Vagina (tissue), 2 donors: ENCODE measurements at places on chromosomes 2 and 18. TPM values are rescaled to one million over a fixed set of nuclear protein-coding genes. Genes with fewer than 3 reads are reported as not detected.

GRCh38 chr2:39640107-39640506 is 25.6 kb upstream of the TMEM178A start:
- DNase-seq: no peak

DNA sequence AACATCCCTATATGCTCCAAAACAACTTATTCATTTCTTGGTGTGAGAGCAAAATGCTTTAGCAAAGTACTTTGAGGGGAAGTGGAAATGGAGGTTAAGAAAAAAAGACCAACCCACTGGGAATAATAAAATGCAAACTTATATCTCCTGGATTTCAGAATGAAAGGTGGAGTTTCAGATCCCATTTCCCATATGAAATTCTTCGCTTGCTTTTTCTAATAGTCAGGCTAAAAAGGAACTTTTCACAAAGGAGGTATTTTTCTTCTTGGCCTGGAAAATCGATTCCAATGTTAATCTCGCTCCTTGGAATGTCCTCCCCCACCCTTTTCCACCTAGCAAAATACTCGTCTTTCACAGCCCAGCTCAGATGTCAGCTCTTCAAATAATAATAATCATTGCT is 360.9 kb downstream of the LPIN1 start:
- DNase-seq: no peak

GRCh38 chr2:169006665-169007064 is 24.5 kb downstream of the ABCB11 start:
- DNase-seq: no peak

Gene CCDC150
- 3.9 TPM for total RNA-seq

DNA sequence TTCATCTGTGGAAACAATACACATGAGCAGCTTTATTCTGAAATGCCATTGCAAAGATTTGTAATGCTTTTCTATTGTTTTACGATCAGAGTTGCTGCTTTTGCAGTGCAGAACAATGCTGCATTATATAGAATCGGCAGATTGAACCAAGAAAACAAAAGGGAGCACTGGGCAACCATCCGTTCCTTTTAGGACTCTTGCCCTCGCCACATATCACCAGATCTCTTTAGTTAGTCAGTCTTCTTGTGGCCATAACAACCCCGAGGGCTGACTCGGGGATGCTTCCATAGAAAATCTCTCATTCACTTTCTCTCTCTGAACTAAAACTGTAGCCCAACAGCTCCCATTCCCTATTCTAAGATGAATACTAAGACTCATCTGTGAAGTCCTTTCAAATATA is 340.4 kb downstream of the NRXN1 start:
- no peak for DNase-seq

GRCh38 chr2:23647563-23647962 is 262.6 kb downstream of the KLHL29 start:
- DNase-seq: no peak

GRCh38 chr18:32249147-32249929 is 59.5 kb downstream of the MEP1B start:
- DNase-seq: no peak

DNA sequence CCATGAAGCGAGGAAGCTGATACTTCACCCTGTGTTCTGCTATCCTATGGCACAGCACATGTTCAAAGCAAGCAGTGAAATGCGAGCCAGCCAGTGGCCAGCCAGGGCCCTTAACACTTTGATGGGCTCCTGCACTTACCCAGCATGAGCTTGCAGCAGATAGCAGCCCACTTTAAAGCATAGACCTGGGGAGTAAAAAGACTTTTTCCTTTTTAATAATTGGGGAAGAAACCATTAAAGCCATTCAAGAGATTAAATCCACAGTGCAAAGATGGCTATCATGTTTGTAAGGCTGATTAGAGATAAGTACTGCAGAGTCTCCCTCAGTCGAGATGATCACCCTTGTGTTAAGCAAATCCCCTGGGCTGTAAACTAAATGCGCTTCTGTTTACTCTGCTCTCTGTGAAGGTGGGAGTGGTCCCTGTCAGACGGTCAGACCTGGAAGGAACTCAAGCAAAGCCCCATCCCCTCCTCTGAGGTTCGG is 15.7 kb downstream of the CCBE1 start:
- no peak for DNase-seq

Gene COLEC11
- not detected for total RNA-seq

DNA sequence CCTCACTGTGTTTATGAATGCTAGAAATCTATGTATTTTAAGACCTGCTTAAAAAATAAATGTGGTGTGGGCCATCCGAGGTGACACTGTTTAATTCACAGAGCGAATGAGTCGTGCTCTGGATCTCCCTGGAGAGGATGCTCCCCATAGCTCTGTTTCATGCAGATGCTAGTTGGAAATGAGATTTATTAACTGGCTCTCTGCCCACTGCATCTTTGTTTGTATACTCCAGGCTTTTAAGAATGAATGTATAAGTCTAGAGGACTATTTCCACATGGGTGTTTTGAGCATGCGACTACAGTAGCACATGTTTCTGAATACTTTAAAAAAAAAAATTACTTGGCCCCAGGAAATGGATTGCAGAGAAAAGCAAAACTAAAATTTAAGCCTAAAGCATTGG is 3.9 kb downstream of the MAPRE2 start:
- DNase-seq: no peak

- no peak for DNase-seq
Measured at GRCh38 chr2:113124984-113125855, 2.2 kb upstream of the IL1RN start.

GRCh38 chr2:179528576-179529069 is 264.0 kb upstream of the SESTD1 start:
- no peak for DNase-seq
